ENCODE measurements at places on chromosomes 5 and 9.

GRCh38 chr9:128891321-128892220 is 9.6 kb downstream of the LRRC8A start:
- no peak for DNase-seq

DNA sequence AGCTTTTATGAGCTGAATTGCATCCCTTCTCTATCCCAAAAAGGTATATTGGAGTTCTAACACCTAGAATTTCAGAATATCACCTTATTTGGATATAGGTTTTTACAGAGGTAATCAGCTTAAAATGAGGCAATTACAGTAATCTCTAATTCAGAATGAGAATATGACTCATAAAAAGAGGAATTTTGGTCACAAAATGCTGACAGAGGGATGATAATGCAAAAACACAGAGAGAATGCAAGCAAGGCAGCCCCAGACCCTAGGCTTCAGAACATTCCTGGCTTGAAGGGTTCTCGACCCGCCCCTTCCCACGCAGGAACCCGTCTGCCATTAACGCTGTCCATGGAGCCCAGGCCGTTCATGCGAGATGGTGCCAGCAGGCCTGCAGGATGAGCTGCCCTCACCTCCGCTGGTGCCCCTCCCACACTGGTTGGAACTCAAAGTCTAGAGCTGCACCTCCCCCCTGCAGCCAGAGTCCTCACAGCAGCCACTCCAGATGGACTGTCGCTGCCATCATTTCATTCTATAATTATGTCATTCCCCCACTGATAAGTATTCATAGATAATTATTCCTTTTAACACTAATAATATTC is 1173.4 kb upstream of the ACO1 start:
- no peak for DNase-seq

GRCh38 chr5:5378531-5378930 is 43.9 kb upstream of the ICE1 start:
- DNase-seq = no peak

GRCh38 chr9:93098236-93098946 is 2.4 kb downstream of the CARD19 start:
- peak; percentile 93 for DNase-seq

GRCh38 chr5:91311697-91312501 is 71.2 kb downstream of the ARRDC3 start:
- peak; percentile 94 for DNase-seq

GRCh38 chr9:124277420-124277819 is 19.7 kb downstream of the NEK6 start:
- no peak for DNase-seq

- peak; percentile 50 for DNase-seq
These were observed 59.3 kb downstream of the COMMD10 start for GRCh38 chr5:116144103-116144502.

- DNase-seq = no peak
These were observed 524.2 kb downstream of the ACTL7B start for GRCh38 chr9:108331596-108331995.

- DNase-seq = peak; percentile 49
These were observed 53.0 kb downstream of the NUP214 start for GRCh38 chr9:131178382-131178781.

GRCh38 chr5:58224661-58225060 is 235.2 kb downstream of the PLK2 start:
- DNase-seq = no peak

DNA sequence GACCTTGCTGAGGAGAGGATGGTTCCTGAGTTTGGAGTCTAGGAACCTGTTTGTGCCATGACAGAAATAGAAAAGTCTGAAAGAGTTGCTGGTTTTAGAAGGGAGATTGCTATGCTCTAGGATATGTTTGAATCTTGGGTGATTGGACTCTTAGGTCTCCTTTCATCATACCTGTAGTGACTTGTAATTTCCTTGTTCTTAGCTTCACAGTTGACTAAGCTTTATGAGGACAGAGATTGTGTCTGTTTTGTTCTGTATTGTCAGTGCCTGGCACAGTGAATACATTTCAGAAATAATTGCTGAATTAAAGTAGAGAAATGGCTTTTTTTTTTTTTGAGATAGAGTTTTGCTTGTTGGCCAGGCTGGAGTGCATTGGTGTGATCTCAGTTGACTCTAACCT is 31.5 kb downstream of the GAPVD1 start:
- DNase-seq = peak; percentile 38

- DNase-seq = no peak
These were observed 1.6 kb downstream of the ATP10B start for GRCh38 chr5:160850421-160850820.

- DNase-seq = no peak
These were observed 624 bp downstream of the FBXW11 start for GRCh38 chr5:172005708-172006320.

DNA sequence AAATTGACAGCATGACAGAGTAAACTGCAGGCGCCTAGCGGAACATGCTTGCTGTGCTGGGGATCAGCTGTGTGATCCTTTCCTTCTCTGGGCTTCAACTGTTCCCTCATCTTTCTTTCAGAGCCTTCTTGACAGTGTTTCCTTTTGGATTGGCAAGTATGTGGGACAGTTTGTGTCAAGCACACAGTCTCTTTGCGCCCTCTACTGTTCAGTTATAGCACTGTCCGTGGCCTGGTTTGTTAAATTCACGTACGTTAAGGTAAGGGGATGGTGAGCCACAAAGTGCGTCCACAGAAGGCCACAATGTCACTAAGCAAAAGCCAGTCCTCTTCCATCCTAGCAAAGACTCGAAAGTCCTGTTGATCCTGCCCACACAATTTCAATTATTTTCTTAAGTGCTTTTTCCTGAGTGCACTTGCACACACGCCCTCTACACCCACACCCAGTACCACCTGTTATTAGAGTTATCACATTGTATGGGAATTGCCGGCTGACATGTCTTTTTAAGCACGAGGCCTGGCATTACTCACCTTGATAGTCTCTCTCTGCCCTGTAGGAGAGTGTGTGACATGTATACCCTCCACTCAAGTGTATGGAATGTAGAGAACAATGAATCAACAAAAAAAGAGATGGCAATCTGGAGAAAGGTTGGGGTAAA is 22.5 kb upstream of the PTPN3 start:
- peak; percentile 66 for DNase-seq

- DNase-seq = no peak
These were observed 3.7 kb upstream of the CAMK2A start for GRCh38 chr5:150293091-150293941.

DNA sequence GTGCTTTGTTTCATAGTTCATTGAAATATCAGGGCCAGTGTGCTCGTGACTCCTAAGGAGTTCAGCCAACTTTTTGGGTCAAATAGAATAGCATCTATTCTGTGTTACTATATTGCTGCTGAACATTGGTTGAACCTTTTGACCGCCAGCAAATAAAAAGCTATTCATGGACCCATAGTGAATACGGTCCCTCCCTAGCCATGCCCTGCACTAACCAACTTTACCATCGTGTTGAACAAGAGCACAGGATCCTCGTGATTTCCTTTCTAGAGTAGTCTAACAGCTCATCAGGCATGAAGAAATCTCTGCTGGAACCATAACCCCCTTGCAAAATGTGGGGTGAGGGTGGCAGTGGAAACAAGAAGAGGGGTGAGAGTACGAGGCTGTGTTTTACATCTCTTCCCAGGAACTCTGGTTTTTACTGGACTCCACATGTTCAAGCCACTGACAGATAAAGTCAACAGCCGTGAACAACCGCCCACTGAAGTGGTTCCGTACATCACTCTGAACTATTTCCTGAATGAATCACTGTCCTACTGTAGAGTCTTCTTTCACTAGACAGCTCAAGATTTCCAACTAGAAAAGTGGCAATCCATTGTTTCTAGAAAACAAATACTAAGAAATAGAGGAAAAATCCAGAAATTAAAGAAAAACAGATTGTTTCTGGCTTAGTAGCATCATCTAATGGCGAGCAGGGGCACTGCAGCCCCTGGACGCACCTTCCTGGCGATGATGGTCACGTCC is 70.1 kb upstream of the SPATA31E1 start:
- DNase-seq = peak; percentile 18

GRCh38 chr9:127118597-127119319 is 3.7 kb downstream of the ANGPTL2 start:
- no peak for DNase-seq

Data from RCC 7860 (cell line).